ENCODE measurements at places on chromosomes 1 and 21.

- no peak for DNase-seq
Observed at GRCh38 chr1:73475316-73475870, 722.6 kb downstream of the LRRIQ3 start.

GRCh38 chr1:174794861-174795260 is 204.9 kb upstream of the CACYBP start:
- DNase-seq, result peak; percentile 19

DNA sequence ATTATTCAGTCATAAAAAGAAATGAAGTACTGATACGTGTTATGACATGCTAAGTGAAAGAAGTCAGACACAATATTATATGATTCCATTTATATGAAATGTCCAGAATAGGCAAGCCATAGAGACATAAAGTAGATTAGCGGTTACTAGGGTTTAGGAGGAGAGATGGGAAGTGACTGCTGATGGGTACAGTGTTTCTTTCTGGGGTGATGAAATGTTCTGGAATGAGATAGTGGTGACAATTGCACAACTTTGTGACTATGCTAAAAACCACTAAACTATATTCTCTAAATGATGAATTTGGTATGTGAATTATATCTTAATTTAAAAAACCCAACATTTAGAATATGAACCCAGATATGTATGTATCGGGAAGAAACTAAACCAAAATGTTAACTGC is 27.6 kb downstream of the IPP start:
- DNase-seq, result no peak

DNA sequence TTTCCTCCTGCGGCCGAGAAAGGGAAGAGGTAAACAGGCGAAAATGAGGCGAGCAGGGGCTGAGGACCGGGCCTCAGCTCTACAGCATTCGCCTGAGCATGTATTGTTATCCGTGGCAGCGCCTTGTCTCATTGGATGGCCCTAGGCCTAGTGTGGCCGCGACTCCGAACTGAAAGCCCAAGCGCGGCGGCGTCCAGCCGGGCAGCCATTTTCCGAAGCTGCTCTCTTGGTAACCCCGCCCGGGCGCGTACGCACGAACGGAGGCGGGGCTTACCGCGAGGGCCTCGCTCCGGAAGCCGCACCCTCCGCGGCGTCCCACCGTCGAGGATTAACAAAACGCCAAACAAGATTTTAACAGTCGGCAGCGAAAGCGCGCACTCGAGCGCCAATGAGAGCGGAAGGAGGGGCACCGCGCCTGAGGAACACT is 797 bp upstream of the USP1 start:
- no peak for DNase-seq

DNA sequence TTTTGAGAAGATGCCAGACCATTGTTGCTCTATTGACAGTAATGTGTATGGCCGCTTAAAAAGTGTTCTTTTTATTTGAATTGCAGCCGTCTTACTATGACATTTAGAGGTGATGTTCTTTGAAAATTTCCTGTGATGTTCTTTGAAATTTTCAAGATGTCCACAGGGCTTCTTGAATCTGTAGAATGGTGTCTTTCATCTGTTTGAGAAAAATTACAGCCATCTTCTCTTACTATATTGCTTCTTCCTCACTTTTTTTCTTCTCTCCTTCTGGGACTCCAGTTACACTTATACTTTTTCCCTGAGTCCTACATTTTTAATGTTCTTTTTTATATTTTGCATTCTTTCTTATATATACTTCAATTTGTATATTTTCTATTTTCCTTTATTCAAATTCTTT is 57.4 kb downstream of the DIP2A start:
- DNase-seq, result no peak

DNA sequence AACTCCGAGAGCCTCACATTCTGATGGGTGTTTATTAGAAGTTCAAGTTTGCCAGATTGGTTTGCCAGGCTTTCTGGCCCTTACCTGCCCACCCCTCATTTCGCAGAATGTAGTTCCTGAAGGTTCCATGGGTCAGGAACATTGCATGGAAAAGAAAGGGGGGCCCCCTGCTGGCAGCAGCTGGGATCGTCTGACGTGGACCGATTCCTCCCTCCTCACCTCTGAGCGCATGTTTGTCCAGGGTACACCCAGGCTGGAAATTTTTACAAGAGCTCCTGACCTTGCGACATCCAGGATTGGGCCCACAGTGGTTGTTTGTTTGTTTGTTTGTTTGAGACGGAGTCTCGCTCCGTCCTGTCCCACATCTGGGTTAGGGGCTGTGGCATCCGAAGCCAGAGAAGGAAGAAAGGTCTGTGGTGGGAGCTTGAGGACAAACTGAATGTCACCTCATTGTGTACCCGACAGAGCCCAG is 126.0 kb upstream of the TMEM51 start:
- peak; percentile 21 for DNase-seq

DNA sequence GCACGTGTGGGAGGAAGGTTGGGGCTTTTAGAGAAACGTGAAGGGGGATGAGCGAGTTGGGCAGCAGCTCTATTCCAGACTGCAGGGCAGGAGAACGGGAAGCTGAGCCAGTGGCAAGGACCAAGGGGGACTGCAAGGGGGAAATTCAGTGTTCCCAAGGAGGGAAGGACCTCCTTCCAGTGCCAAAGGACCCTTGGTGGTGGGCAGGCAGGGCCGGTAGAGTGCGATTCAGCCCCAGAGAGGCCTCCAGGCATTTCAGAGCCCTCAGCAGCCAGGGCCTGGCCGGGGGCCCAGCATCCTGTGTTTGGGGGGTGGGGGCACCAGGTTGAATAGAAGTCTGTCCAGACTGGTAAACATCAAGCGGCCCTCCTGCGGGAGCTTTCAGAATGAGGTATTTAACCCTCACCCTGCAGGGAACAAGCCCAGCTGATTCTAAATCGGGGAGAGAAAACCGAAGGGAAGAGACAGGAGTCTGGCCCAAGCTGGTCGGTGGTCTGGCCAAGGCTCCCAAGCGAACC is 2.3 kb downstream of the COL9A2 start:
- no peak for DNase-seq

- DNase-seq, result no peak
Observed at GRCh38 chr1:231384696-231385415, 37.2 kb downstream of the EGLN1 start.

GRCh38 chr1:182003953-182004586 is 57.4 kb downstream of the ZNF648 start:
- no peak for DNase-seq

DNA sequence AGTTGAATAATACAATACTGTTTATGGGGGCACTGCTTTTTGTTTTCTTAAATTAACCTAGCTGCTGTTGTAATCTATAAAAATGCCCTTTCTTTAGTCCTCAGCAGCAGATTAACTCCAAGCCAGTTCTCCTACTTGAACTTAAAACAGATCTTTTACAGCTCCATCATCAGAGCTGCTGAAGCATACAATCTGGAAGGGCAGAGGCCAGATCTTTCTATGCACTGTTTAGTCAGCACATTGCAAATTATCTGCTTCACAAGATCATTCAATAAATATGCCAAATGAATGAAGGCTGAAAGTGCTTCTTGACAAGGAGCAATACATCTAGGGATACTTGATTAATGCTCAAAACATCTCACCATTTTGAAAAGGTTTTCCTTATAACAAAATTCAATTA is 115.8 kb downstream of the PLPPR5 start:
- no peak for DNase-seq

DNA sequence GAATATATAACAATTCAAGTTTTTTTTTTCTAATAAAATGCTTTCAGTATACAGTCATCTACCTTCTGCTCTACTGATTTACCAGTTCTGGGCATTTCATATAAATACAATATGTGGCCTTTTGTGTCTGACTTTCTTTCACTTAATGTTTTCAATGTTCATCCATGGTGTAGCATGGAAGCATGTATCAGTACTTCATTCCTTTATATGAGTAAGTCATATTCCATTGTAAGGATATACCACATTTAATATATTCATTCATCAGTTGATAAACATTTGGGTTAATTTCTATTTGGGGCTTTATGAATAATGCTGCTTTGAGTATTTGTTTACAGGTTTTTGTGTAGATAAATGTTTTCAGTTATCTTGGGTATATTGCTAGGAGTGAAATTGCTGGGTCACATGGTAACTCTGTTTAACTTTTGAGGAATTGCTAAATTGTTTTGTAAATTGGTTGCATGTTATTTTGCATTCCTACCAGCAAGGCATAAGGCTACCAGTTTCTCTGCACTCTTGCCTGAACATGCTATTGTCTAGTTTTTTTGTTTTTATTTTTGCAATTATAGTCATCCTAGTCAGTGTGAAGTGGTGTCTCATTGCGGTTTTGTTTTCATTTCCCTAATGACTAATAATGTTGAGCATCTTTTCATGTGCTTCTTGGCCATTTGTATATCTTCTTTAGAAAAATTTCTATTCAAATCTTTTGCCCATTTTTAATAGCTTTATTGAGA is 206.1 kb downstream of the TM2D1 start:
- DNase-seq, result no peak

DNA sequence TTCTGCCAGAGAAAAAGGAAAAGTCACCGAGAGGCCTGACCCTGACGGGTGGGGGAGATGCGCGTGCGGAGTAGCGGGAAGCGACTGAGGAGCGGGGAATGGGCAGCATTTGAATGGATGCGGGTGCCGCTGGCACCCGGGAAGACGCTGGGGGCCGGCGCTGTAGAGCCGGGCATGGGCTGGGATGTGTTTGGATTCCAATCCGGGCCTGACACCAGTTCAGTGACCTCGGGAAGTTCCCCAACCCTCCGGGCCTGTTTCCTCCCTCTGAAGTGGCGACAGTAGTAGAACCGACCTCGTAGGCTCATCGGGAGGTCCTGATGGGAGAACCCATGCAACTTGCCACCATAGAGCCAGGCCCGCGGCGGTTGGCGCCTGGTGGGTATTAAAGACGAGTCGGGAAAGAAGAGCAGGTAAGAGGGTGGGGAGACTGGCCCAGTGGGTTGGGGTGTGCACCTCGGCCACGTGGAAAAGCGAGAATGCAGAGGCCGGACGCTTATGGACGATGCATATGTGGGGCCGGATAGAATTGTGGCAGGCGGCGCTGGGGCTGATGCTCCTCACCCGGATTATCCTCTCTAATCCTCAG is 642 bp upstream of the SLC16A1 start:
- DNase-seq, result no peak

GRCh38 chr1:90809996-90810395 is 92.9 kb upstream of the BARHL2 start:
- no peak for DNase-seq

GRCh38 chr1:92481599-92481925 is 5.2 kb downstream of the GFI1 start:
- DNase-seq, result no peak

GRCh38 chr1:229943988-229944743 is 122.9 kb upstream of the GALNT2 start:
- DNase-seq, result no peak

DNA sequence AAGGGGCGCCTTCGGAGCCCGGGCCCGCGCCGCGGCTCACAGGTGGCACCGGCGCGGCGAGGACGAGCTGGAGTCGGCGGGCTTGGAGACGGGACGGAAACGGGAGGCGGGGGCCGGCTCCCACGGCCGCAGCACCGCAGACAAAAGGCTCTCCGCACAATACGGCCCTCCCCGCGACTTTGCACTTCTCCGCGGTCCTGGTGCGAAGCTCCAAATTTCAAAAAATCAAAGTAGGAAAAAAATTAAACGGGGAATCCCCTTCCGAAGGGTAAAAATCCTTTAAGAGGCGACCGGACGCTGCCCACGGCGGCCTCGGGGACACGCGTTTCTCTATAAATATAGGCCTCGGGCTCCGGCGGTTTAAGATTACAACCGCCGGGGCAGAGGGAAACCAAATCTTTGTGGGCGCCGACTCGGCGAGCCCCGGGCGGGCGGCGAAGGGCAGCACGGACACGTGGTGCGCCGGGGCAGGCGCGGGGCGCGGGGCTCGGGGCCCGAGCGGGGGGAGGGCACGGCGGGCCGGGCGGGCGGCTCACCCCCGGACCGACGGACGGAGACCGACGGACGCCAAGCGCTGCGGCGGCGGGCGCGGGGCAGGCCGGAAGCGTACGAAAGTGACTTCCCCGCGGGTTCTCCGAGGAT is 453 bp downstream of the PABPC4 start:
- DNase-seq, result peak; percentile 87

DNA sequence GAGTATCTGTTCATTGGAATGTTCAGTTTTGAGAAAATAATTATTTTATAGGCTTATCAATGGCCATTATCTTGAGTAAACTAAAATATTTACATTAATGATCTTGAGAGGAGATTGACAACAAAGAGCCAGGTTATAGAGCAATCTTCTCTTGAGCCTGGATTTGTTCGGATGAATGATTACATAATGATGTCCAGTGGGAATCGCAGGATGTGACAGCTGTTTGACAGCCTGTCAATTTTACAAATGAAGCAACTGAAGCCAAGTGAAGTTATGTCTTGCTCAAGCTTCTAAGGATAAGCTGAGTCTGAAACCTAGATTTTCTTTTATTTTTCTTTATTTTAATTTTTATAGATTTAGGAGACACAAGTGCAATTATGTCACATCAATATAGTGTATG is 52.1 kb upstream of the BACH1 start:
- no peak for DNase-seq

- DNase-seq, result no peak
Observed at GRCh38 chr1:180981596-180982387, 40.9 kb downstream of the STX6 start.

DNA sequence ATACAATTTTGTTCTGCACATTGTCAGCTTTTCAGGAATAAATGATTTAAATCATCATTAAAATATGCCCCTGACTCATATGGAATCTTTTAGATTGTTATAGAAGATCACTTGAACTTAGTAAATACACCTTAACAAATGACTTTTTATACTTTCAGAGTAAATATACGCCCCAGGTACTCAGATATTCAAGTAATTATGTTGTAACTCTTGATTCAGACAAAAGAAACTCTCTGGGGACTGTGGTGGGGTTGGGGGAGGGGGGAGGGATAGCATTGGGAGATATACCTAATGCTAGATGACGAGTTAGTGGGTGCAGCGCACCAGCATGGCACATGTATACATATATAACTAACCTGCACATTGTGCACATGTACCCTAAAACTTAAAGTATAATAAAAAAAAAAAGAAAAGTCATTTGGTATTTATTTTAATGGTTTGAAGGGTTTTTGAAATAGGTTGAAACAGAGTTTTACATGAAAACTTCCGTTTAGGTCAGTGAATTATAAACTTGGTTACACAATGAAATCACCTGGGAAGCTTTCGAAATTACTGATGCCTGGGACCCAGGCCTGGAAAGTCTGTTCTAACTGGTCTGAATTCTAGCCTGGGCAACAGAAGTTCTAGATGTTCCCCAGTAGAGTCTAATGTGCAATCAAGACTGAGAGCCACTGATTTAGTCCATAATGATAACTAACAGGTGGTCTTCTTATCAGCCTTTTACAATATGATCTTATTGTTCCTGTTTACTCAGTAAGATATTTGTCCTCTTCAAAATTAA is 320.5 kb upstream of the NR5A2 start:
- no peak for DNase-seq

DNA sequence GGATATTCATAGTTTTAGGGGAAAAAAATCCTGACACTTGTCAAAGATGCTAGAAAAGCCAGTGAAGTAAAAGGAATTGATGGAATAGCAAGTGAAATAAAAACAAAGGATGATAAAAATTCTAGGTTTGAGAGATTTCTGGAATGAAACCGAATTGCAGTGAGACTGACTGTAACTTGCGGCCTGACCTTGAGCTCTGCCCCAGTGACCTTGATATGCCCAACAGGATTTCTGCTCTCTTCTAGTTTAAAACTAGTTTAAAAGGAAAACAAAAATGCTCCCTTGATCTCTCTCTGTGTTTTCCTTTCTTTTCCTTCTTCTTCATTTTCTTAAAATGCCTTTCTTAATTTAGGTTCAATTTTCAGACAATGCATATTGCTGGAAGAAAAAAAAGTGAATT is 54.9 kb upstream of the IFI44L start:
- DNase-seq, result no peak

GRCh38 chr1:182595641-182596240 is 6.7 kb upstream of the RNASEL start:
- peak; percentile 16 for DNase-seq

All from NCI-H2029 (cell line).